Suppressor macrophage treated with lipopolysaccharide for 1 hour (primary cell): ENCODE measurements at places on chromosomes 7 and 10.

- no peak for DNase-seq
Observed at GRCh38 chr10:14186245-14186644, 144.5 kb downstream of the FRMD4A start.

GRCh38 chr7:106896231-106896630, 31.1 kb downstream of the PIK3CG start:
- no peak for DNase-seq

DNA sequence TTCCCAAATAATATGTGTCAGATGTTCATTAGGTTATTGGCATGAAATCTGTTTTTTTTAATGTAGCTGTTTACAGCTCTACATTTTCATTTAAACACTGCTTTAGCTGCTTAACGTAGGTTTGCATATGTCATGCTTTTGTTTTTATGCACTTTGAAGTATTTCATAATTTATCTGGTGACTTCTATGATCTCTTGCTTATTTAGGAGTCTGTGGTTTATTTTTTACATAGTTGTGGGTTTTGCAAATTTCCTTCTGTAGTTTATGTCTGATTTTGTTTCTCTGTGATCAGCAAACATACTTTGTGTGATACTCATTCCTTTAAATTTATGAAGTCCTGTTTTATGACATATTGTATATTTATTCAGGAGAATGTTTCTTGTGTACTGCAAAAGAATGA, 606.5 kb upstream of the PFKP start:
- no peak for DNase-seq

DNA sequence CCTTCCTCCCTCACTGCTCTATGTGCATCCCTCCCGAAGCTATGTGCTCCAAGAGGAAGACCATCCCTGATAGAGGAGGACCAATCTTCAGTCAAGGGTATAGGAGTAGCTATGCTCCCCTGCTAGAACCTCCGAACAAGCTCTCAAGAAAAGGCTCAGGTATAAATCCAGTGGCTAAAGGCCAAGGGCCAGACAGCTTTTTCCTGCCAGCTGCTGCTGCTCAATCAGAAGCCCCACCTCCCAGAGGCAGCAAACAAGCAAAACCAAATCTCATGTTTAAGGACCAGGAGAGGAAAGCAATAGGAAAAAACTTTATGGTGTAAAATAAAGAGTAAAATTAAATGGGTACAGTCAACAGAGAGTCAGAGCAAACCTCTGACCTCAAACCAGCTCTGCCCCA, 187.2 kb downstream of the FGFR2 start:
- no peak for DNase-seq

- DNase-seq: no peak
Observed at GRCh38 chr10:3624367-3624766, 160.6 kb downstream of the KLF6 start.

GRCh38 chr10:34590793-34591192, 224.3 kb downstream of the PARD3 start:
- DNase-seq: no peak

DNA sequence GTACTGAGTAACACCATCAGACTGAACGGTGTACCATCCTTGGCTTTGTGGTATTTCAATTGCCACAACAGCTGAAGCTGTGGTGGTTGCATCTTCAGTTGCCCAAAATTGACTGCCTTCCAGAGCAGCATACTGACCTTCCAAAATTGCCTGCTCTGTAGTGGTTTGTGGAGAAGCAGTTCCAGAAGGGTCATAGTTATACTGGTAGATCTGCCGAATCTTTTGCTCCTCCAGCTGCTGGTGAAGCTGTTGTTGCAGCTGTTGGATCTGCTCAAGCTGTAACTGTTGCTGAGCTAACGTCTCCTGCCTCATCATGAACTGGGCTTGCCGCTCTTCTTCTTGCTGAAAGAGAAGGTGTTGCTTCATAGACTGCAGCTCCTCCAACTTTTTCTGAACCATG, 212.2 kb downstream of the PCLO start:
- no peak for DNase-seq

DNA sequence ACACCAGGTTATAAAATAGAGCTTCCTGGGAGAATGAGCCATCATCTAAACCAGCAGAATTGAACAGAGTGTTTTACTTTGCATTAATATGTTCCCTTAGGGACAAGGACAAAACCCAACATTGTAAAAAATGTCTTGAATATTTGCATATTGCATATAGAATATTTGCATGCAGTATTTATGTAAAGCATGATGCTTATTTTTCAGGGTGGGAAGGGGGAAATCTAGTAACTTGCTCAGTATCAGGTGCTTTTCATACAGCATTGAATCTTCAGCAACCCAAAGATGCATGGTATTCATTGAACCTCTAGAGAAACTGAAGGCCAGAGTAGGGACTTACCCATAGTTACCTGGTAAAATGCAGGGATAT, 409.2 kb upstream of the ZMIZ1 start:
- no peak for DNase-seq

DNA sequence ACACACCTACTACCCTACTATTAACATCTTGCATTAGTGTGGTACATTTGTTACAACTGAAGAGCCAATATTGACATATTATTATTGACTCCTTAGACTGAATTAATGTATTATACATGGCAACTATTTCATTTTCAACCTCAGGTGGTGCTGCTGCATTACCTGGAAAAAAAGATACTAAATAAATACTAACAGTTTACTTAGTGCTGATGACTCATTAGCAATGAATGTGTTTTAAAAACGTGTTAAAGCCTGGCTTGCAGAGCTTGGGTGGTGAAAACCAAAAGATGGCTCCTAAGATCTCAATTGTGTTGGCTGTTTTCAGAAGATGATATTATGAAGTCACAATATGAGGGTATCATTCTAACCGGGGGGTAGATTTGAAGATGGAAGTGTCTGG, 34.8 kb downstream of the CFAP43 start:
- no peak for DNase-seq

- peak; percentile 90 for DNase-seq
Observed at GRCh38 chr7:102286237-102287110, at the start of gene SH2B2. Gene SH2B2 (plus strand): TSS chr7:102286868. CDS start chr7:102300551, 13,683 bp downstream.

GRCh38 chr10:110039254-110039653, 31.5 kb downstream of the ADD3 start:
- DNase-seq: no peak

GRCh38 chr10:106278383-106278782, 886.1 kb downstream of the SORCS1 start:
- DNase-seq: no peak

- no peak for DNase-seq
Observed at GRCh38 chr7:48384180-48384752, 213.0 kb downstream of the ABCA13 start.

- peak; percentile 44 for DNase-seq
Observed at GRCh38 chr7:91082852-91083495, 181.3 kb upstream of the FZD1 start.

- peak; percentile 36 for DNase-seq
Observed at GRCh38 chr7:142960955-142961512, 1.1 kb downstream of the KEL start.

DNA sequence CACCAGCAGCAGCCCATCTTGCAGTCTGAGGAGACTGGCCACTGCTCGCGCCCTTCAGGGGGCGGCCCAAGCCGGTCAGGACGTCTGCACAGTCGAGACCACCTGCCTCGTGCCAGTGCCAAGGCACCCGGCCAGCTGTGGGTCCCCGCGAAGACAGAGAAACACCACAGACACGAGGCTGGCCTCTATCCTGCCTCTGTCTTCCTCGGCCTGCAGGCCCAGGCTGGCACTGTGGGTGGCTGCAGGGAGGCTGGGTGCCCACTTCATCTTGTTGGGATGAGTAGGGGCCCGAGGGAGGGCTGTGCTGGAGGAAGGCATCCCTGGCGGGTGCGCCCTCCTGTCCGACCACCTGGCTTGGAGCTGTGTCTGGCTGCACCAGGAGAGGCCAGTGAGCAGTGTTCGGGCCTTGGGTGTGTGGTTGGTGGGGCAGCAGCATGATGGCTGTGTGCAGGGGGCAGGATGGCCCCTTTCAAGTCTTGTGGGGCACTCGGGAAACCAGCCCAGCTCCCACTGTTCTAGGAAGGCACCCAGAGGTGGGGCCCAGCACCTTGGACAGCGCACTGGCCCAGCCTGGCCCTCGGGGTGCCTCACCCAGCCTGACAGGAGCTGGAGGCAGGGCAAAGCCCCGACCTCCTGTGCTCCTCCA, 7.3 kb downstream of the DPYSL4 start:
- DNase-seq: peak; percentile 34

DNA sequence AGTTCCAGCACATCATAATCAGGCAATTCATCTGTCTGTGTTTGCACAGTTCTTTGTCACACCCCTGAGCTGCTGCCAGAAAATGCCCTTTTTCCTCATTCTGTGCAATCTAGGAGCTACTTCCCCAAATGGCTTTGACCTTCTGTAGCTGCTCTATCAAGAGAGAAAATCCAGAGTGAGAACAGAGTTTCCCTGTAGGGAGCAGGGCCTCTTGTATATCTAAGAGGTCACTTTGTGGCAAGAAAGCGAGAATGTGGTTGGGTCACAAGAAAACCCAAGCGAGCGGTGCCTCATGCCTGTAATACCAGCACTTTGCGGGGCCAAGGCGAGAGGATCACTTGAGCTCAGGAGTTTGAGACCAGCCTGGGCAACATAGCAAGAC, 24.3 kb downstream of the SLC29A3 start:
- DNase-seq: peak; percentile 94

- no peak for DNase-seq
Observed at GRCh38 chr7:27223941-27224575, 18.5 kb upstream of the EVX1 start.

- no peak for DNase-seq
Observed at GRCh38 chr7:30309302-30309701, 24.9 kb downstream of the ZNRF2 start.

DNA sequence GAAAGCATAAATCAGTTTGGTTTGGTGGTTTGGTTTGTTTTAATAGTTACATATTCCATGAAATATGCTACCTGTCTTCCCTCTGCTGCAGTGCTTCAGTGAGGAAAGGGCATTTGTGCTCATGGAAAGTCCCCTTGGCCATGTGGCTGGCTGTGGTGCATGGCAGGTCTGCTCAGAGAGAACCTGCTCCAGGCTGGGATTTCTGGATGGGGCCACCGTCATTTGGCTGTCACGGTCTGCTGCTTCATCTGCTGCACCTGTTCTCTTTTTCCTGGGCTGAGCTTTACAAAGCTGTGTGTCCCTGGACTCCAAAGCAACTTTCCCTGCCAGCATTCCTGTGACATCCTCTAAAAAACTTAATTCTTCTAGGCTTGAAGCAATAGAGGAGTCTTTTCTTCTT, 8.9 kb downstream of the CDK14 start:
- no peak for DNase-seq

GRCh38 chr7:34177476-34177875, 272.1 kb downstream of the BMPER start:
- no peak for DNase-seq

DNA sequence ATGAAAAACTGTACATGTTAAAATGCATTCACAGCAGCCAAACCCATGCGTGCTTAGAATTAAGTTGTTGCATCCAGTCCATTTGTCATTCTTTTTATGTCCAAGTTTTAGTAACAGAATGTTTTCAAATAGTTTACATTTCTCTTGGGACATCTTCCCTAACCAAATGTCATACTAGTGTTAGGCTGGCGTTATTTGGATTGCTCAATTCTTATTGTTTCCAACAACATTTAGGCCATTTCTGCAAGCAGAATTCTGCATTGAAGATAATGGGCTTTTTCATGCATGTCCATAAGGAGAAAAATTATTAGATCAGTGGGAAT, 203.0 kb downstream of the HIBADH start:
- no peak for DNase-seq

- DNase-seq: peak; percentile 63
Observed at GRCh38 chr7:149625340-149625946, 127.8 kb upstream of the ZNF746 start.

- DNase-seq: no peak
Observed at GRCh38 chr10:119190353-119190752, 11.7 kb upstream of the PRDX3 start.

DNA sequence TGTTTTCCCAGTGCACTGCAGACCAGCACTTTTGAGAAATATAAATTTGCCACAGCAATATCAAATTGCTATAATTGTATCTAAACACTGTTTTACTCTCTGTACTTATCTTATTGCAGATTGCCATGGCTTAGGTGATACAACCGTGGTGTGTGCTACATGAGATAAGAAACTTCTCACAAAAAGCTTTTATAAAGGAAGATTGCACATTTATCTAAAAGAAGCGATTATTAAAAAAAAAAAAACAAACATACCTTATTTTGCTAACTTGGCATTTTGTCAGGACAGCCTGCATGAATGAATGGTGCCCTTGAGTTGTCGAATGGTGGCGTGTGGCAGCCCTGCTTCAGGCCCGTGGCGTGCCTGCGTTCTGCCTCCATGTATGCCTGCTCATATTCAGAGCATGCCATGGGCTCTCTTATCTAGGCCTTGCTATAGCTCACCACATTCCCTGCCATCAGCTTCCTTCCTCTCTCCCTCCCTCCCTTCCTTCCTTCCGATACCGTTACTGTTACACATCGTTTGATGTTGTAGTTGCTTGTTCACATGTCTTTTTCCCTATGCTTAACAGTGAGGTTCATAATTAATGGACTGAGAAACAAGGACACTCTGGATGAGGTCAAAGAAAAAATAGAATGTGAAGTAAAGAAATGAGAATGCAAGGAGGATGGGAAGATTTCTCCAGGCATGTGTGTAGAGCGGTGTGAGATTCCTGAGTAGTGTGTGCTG, 34.9 kb downstream of the PRKAR2B start:
- no peak for DNase-seq

GRCh38 chr7:21169667-21170580, 258.0 kb upstream of the SP4 start:
- DNase-seq: no peak

- no peak for DNase-seq
Observed at GRCh38 chr10:50653142-50653541, 29.4 kb upstream of the SGMS1 start.

- DNase-seq: no peak
Observed at GRCh38 chr7:98387544-98388226, 13.2 kb downstream of the BAIAP2L1 start.

DNA sequence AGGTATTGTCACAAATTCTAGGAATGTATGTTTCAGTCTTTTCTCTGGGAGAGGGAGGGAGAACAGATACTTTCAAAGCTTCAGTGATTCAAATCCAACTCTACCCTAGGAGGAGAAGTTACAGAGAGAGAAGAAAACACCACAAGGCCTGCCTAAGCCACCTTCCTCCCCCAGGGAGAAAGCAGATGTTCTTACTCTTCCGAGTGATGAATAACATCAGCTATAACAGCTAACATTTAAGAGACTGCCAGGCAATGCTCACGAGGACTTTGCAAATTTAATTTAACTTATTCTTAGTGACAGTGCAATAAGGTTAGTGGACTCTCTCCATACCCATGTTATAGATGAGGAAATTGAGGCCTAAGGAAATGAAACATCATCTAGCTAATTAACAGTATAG, 36.8 kb downstream of the TAS2R41 start:
- no peak for DNase-seq

- no peak for DNase-seq
Observed at GRCh38 chr7:156827587-156828203, 65.3 kb downstream of the LMBR1 start.

GRCh38 chr10:121137533-121137932, 286.4 kb downstream of the WDR11 start:
- no peak for DNase-seq

GRCh38 chr7:148903504-148903903, 19.4 kb upstream of the EZH2 start:
- DNase-seq: peak; percentile 39

- DNase-seq: no peak
Observed at GRCh38 chr10:109698086-109698485, 225.2 kb downstream of the XPNPEP1 start.

- DNase-seq: peak; percentile 20
Observed at GRCh38 chr7:27187475-27188385, 2.7 kb upstream of the HOXA11 start.
